ENCODE measurements at places on chromosomes 6 and 20.

- DNase-seq = no peak
These were observed 64.4 kb downstream of the HACE1 start for GRCh38 chr6:104795363-104795762.

DNA sequence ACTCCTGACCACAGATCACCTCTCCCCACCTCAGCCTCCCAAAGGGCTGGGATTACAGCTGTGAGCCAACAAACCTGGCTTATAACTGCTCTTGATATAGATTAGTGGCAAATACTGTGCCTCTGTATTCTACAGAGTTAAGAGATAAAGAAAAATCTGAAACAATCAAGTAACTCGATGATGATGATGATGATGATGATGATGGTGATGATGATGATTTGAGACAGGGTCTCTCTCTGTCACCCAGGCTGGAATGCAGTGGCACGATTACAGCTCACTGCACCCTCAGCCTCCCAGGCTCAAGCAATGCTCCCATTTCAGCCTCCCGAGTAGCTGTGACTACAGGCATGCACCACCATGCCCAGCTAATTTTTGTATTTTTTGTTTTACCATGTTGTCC is 66.3 kb upstream of the MAP7 start:
- DNase-seq = no peak

- DNase-seq = no peak
These were observed 38.3 kb upstream of the TSHZ2 start for GRCh38 chr20:52933867-52934266.

DNA sequence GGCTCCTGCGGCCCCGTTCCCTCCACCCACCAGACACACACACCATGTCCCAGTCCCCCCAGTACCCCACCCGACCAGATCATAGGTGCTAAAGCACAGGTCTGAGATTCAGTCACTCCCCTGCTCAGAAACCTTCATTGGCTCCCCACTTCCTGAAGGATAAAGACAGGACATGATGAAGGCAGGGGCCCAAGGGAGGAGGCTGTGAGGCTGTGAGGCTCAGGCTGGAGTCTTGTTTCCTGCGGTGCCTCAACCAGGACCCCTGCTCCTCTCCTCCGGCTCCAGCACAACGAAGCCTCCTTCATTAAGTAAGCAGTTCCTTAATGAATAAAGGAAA is 81.1 kb downstream of the NCR2 start:
- no peak for DNase-seq

GRCh38 chr6:97557355-97557754 is 274.3 kb upstream of the MMS22L start:
- no peak for DNase-seq

DNA sequence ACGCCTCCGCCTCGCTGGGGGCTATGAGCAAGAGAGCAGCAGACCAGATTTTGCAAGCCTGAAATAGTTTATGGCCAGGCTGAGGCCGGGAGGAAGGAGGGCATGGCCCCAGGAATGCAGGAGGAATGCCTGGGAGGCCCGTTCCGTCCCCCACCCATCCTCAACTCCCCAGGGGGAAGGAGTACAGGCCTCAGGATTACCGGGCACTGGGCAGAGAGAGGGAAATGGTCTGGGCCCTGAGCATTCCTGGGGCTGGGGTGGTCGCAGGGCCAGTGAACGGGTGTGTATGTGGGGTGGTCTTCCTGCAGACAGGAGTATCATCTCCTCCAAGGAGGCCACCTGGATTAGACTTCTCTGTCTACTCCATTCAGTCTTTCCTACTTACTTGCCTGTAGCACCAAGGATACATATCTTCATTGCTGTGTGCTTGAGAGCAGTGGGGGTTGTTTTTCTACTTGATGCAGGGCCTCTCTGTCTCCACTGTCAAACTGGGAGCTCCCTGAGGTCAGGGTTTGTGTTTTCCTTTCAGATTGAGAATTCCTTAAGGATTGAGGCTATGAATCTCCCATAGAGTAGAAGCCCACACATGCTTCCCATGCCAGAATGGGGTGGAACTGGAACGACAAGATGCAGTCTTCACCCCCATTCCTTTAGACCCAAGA is 81.3 kb downstream of the VEGFA start:
- DNase-seq = no peak

- no peak for DNase-seq
These were observed 18.7 kb downstream of the BTN3A1 start for GRCh38 chr6:26420688-26421171.

DNA sequence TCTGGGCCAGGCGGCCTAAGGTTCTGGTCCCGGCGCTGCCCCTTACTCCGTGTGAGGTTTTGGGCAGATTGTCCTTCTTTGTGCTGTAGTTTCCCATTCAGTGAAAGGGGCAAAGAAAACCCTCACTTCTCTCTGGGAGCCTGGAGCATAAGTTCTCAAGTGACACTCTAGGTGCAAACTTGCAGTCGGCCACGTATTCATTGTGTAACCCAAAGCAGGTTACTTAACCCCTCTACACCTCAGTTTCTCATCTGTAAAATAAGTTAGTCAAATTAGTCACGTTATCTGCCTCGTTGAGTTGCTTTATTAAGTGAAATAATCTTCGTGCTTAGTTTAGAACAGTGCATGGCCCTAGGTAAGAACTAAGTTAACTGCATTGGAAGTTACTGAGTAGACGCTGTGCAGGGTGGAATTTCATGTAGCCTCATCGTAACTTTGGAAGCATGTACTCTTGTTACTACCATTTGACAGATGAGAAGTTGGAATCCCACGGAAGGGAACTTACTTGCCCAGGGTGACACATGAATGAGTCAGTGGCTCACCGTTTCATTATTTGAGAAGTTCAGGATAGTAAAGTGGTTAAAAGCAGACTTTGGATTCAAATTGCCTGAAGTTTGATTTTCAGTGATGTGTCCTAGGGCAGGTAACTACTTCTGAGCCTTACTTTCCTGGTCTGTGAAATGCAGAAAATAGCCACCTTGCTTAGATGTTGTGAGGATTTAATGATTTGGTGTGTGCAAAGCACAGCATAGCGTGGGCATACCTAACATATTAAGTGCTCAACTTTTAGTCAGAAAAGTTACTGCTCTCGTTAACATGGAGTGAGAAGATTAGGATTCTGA is 556 bp upstream of the MROH8 start:
- no peak for DNase-seq

DNA sequence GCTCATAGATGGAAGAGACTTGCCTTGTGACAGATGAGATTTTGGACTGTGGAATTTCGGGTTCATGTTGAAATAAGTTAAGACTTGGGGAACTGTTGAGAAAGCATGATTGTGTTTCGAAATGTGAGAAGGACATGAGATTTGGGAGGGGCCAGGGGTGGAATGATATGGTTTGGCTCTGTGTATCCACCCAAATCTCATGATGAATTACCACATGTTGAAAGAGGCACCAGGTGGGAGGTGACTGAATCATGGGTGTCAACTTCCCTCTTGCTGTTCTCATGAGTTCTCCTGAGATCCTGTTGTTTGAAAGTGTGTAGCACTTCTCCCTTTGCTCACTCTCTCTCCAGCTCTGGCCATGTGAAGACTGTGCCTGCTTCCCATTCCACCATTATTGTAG is 17.9 kb downstream of the AHI1 start:
- no peak for DNase-seq

- no peak for DNase-seq
These were observed 37.4 kb upstream of the MRPS10 start for GRCh38 chr6:42255050-42255449.

- DNase-seq = no peak
These were observed 121.4 kb upstream of the DST start for GRCh38 chr6:56764081-56764566.

DNA sequence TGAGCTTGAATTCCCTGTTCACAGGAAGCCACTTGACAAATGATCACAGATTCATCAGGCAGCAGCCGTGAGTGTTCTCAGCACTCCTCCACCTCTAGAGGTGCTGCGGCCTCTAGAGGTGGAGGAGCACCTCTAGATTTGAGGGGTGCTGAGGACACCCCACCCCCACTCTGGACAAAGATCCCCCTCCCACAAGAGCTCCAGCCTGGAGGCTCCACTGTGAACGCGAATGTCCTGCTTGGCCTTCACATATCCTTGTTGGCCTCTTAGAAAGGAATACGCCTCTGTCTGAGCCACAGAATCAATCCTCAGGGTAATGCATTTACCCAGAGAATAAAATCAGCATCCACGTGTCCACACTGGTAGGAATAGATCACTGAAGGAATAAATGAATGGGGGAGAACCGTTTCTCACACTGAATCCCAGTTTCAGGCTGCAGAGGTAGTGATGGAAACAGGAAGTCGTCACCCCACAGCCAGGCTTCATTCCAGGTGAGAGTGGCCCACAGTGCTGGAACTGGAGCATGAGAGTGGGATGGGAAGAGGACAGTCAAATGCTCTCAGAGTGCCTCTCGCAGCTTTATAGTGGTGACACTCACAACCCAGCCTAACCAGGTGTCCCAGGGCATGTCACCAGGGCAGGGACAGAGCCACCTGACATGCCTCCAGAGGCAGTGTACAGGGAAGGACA is 16.6 kb downstream of the NPEPL1 start:
- no peak for DNase-seq

DNA sequence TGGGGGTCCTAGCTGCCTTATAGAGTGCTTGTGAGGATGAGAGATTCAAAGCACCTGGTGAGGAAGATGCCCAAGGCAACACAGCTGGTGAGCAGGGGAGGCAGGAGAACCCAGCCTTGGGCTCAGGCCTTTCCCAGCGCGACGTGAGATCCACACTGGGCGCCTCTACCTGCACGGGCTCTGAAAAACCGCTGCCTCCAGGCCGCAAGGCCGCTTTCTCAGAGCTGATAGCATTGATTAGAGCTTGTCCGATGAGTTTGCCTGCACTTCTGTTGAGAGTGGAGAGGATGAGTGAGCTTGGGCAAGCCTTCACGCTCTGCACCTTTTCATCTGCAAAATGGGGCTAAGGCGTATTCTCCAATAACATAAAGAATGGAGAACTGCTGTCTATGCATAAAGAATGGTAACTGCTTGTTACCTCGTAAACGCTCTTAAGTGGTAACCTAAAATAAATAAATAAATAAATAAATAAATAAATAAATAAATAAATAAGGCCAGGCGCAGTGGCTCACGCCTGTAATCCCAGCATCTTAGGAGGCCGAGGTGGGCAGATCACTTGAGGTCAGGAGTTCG is 916 bp downstream of the PABPC1L start:
- DNase-seq = no peak

- no peak for DNase-seq
These were observed 50.3 kb downstream of the EIF2S2 start for GRCh38 chr20:34061695-34062094.

GRCh38 chr6:104639668-104640067 is 220.1 kb downstream of the HACE1 start:
- DNase-seq = no peak

- DNase-seq = no peak
These were observed 68.8 kb upstream of the CHD6 start for GRCh38 chr20:41686961-41687360.

- peak; percentile 9 for DNase-seq
These were observed 94.9 kb downstream of the RFX6 start for GRCh38 chr6:116971959-116972358.

DNA sequence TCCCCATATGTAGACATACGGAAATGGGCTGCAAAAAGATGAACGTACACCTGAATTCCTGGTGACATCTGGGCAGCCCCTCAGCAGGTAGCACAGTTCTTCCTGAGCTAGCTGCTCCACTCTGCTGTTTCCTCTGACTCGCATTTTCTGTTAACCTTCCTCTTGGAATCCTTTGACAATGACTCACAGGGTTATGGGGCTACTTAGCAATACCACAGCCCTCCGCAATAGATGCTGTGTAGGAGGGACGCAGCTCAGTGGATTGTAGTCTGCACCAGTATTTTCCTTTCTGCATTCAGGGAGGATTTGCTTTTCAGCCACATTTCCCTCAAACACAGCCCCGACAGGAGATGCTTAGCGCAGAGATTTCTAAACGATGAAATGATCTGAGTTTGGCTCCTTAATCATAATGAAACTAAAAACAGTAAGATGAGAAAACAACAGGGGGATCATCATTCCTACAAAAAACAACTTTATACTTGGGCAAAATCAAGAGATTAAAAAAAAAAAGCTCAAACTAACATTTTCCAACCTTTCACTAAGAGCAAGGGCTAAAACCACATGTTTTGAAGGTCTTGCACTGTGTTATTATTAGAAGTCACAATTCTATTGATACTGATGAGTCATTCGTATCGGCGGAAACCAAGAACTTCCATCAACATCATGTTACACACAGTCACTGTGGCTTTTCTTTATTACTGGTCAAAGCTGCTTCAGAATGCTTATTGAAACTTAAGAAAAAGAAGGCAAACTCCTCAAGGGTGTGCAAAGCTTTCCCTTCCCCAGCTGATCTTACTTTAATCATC is 12.2 kb downstream of the BACH2 start:
- DNase-seq = no peak

DNA sequence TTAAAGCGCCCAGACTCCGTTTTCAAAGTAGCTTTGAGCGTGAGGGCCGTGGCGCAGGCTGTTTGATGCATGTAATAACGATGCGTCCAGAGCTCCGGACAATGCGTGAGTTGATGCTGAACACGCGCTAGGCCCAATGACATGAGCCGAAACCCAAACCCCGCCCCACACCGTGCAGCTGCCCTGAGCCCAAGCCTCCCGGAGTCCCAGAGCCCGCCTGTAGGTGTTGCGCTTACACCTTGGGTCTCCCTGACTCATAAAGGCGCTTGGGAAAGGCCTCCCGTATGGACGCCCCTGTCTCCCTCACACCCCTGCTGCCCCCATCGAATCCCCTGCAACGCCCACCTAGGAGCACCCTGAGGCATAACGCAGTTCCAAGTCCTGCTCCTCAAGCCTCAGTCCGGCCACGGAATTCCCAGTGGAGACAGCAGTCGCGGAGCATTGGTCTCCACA is 87.6 kb downstream of the ERMARD start:
- no peak for DNase-seq

GRCh38 chr6:137736911-137737310 is 130.1 kb upstream of the TNFAIP3 start:
- DNase-seq = no peak

GRCh38 chr20:56178219-56178618 is 70.3 kb upstream of the MC3R start:
- no peak for DNase-seq

GRCh38 chr6:33420491-33421343 is 852 bp downstream of the SYNGAP1 start:
- no peak for DNase-seq

GRCh38 chr6:145153495-145153894 is 581.8 kb downstream of the EPM2A start:
- DNase-seq = no peak

- no peak for DNase-seq
These were observed 29.0 kb upstream of the SCUBE3 start for GRCh38 chr6:35184580-35185301.

DNA sequence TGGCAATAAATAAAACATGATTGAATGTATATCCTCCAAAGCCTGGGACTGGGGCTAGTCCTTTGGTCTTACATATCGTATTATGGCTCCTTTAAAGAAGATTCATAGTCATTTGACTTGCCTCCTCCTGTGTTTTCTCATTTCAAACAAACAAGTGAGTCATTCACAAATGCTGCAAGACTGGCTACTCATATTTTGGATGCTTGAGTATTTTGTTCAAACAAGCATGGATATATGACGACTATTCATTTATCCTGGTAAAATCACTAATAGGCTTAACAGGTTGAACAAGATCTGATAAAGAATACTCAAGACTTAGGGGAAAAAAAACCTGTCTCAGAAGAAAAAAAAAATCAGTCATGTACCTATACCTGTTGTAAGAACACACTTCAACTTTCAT is 111.1 kb upstream of the CCDC28A start:
- no peak for DNase-seq
